ENCODE measurements at places on chromosomes 5 and 9. TPM values are rescaled to one million over a fixed set of nuclear protein-coding genes. Genes with fewer than 3 reads are reported as not detected.

Gene TLX3
- total RNA-seq, result not detected

Gene HTR1A
- not detected for total RNA-seq

Gene CATSPER3
- total RNA-seq, result not detected

Gene CTNND2
- not detected for total RNA-seq

Gene GARIN3
- not detected for total RNA-seq

Gene C8G
- total RNA-seq, result not detected

Gene N4BP3
- total RNA-seq, result 2.3 TPM

Gene SPATA6L
- 0.16 TPM for total RNA-seq

Gene RBM22
- total RNA-seq, result 35.8 TPM

Gene SLC27A4
- total RNA-seq, result 14.3 TPM

Gene IFNK
- total RNA-seq, result not detected

Gene TSSK1B
- total RNA-seq, result 0.97 TPM

Gene PRDM9
- total RNA-seq, result not detected

Gene SLC6A18
- not detected for total RNA-seq

Gene NEUROG1
- not detected for total RNA-seq

Gene PCDHGA4
- 4.7 TPM for total RNA-seq

Gene BAAT
- total RNA-seq, result not detected

Gene CNTLN
- 4.2 TPM for total RNA-seq

Gene PNPLA7
- 0.81 TPM for total RNA-seq

Gene PCDHGB1
- 0.81 TPM for total RNA-seq

Gene RMRP
- total RNA-seq, result 11,420 TPM

Gene SRD5A1
- 9.6 TPM for total RNA-seq

Gene DDX46
- 13.9 TPM for total RNA-seq

Gene TMEM174
- not detected for total RNA-seq

Gene CAMK2A
- total RNA-seq, result not detected

Gene SAPCD2
- 2.6 TPM for total RNA-seq

Gene IFNA13
- not detected for total RNA-seq

Gene ZNF658
- total RNA-seq, result 1.6 TPM

Gene FGF18
- total RNA-seq, result 0.49 TPM

Gene F2RL2
- 2.9 TPM for total RNA-seq

Gene ADGRV1
- not detected for total RNA-seq

Gene PRRX2
- 8.3 TPM for total RNA-seq

Gene GABRG2
- not detected for total RNA-seq

Gene OR1J2
- not detected for total RNA-seq

Gene NR2F1
- total RNA-seq, result 85.9 TPM

Gene ELAVL2
- total RNA-seq, result not detected

Gene TNFSF8
- not detected for total RNA-seq

Gene RABGAP1
- total RNA-seq, result 12.6 TPM

Data from cardiac atrium fibroblast (primary cell).